ENCODE measurements at places on chromosomes 5 and 9.

DNA sequence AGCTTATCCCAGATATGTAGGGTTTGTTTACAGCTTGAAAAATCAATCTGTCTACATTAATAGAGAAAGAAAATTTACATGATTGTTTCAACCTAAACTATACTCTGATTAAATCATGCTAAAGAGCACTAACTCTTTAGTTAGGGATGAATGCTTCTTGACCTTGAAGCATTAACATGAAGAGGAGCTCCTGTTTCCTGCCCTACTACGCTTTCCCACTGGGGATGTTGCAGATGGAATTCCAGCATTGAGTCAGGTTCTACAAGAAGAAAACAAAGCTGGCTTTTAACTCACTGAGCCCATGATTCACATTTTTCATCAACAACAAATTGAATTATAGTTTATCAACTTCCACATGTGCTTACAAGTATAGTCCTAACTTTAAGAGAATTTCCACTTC lies 471.3 kb downstream of the TMEM232 start:
- DNase-seq, result no peak

DNA sequence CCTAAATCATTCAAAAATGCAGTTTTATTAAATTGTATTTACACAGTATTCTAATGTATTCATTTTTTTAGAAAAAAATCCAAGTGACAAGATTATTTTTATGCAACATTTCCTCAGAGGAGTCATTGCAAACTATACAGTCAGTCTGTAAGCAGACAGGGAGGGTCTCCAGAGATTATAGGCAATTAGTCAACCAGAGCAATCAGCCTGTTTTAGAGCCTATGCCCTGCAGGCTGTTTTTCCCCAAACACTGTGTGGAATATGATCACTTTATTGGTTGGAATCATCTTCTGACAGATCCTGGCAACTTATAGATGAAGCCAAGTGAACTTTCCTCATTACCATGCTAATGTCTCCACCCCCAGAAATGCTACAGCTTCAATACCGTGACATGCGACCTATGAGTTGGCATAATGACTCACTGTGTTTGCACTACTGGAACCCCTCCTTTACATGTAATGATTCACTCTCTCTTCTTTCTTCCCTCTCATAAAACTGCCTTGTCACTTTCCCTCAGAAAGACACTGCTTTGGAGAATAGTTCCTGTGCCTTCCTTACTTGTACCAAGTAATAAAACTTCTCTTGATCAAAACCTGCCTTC lies 577.7 kb upstream of the FTMT start:
- no peak for DNase-seq

- DNase-seq, result no peak
Observed at GRCh38 chr5:147986134-147986757, 77.5 kb upstream of the SPINK5 start.

GRCh38 chr5:36180556-36181350 lies 28.8 kb downstream of the SKP2 start:
- no peak for DNase-seq

- DNase-seq, result no peak
Observed at GRCh38 chr9:16561121-16561520, 309.3 kb downstream of the BNC2 start.

DNA sequence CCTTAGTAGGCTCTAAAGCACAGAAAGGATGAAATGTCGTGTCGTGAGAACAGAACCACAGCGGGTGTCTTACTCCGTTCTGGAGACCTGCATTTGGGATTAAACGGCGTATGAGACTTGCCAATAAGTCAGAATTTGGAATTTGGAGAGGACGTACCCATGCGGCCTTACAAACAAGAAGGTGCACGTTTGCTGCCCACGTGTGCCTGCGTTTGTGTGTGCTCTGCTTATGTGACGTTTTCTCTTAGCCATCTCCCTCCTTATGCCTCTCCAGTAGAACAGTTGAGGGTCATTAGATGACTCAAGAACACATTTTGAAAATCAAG lies 171.6 kb upstream of the OTULINL start:
- DNase-seq, result no peak

GRCh38 chr9:87695523-87695922 lies 30.4 kb upstream of the CTSL start:
- no peak for DNase-seq

GRCh38 chr9:112621018-112621655 lies 96.8 kb downstream of the INIP start:
- no peak for DNase-seq

DNA sequence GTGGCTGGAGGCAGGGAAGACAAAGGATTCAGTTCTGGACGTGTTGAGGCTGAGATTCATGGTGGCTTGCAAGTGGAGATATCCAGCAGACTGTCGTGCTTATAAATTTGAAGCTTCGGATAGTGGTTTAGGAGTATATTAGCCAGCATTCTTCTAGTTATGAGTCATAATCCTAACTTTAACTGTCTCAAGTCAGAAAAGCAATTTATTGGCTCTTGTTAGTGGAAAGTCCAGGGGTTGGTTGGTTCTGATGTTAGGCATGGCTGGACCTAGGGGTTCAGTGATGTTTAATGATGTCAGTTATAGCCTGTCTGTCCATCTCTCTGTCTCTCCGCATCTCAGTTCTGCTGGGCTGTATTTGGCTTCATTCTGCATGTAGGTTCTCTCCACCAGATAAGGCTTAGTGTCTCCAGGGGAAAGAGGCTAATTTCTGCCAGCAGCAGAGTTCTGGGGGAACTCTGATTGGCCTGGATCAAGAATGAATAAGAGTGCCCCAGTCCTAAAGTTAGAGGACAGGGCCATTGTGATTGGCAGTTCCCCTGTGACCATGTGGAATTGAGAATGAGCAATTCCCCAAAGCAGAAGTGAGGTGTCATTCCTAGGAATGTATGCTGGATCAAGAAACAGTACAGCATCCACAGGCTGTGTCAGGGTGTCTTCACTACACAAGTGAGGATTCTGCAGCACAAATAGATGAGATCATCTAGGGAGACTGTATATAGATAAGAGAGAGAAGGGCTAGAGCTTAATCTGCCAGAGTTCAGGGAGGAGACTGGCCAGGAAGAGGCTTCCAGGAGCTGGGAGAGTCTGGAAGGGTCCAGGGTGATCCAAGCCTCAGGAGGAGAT lies 72.9 kb upstream of the SHB start:
- DNase-seq, result no peak

- DNase-seq, result no peak
Observed at GRCh38 chr9:122297512-122297911, 32.8 kb downstream of the MRRF start.

GRCh38 chr5:137206030-137206715 lies 293.0 kb downstream of the SPOCK1 start:
- no peak for DNase-seq

DNA sequence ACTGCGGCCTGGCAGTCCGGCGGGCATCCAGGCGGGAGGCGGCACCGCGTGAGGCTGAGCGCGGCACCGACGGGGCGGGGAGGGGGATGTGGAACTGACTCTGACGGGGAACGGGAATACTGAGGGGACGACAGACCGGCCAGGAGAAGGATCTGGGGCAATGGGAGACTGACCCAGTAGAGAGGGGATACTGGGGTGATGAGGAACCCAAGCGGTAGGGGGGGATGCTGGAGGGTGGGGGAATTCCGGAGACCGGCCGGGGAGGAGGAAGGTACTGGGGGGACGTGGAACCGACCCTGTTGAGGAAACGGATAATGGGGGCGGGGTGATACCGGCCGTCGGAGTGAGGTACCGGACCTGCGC lies 423 bp downstream of the IPPK start:
- no peak for DNase-seq

GRCh38 chr9:112971415-112971814 lies 40.6 kb downstream of the ZNF883 start:
- DNase-seq, result no peak

- no peak for DNase-seq
Observed at GRCh38 chr5:100760688-100761087, 142.4 kb downstream of the ST8SIA4 start.

DNA sequence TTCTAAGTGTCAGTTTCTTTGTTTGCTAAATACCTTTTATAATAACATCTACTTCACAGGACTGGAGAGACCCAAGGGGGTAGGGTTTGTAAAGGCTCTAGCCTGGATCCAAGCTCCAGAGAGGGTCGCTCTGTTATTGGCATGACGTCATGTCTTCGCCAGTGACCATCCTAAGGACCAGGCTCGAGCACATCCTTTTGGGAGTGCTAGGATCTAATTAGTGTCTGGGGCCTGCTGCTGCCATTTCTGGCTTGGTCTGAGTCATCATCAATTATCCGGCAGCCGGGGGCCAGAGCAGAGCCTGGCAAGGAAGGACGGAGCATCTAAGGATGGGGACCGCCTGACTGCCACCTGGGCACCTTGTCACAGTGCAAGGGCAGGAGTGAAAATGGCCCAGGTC lies 153.0 kb downstream of the NSG2 start:
- DNase-seq, result no peak

GRCh38 chr5:1706428-1706827 lies 93.2 kb downstream of the MRPL36 start:
- DNase-seq, result no peak

DNA sequence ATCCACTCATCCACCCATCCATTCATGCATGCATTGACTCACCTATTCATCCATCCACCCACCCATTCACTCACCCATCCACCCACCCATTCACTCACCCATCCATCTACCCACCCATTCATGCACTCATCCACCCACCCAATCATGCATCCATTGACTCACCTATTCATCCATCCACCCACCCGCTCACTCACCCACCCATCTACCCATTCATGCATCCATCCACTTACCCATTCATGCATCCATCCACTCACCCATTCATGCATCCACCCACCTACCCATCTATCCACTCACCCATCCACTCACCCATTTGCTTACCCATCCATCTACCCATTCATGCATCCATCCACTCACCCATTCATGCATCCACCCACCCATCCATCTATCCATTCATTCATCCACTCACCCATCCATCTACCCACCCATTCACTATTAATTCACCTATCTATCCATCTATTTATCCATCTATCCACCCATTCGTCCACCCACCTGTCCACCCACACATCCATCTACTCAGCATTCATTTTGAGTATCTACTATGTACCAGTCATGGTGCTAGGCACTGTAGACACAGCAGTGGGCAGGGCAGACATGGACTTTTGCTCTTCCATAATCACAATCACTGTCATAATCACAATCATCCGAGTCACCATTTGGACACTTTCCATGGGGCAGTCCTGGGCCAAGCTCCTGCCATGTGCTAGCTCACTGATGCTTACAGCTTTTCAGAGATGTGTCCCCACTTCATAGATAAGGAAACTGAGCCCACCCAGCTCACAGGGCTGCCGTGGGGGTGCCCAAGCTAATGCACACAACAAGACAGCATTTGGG lies 34.4 kb downstream of the HMCN2 start:
- no peak for DNase-seq

DNA sequence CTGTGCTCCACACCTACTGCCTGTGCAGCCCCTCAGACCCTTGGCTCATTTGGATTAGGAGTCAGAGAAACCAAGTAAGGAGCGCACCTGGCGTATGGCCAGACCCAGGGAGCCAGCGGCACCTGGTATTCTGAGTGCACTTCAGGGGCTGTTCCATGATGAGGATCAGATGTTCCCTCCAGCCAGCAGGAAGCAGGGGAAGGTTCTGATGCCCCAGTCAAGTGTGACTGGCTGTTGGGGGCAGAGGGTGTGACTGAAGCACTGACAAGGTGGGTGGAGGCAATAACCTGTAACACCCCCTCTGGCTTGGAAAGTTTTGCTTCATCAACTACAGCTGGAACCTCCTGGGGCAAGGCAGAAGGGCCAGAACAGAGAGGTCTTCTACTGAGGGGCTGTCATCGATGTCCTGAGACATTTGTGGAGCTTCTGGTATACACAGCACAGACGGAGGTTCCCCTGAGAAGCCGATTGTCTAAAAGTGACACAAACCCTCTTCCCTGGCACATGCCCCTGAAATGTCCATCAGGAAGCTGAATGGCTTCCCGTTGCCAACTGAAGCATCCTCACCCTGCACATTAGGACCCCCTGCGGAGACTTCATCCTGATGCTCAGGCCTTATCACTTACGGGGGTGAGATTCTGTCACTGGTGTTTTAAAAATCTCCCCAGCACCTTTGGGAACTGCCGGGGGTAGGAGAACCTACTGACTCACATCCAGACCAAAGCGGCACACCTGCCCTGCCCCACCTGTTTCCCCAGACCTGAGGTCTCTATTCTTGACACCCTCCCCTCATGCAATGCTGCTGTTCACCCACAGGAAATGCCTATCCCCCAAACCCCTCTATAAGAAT lies 21.1 kb downstream of the TRAF1 start:
- no peak for DNase-seq

GRCh38 chr9:34546834-34547827 lies 24.3 kb upstream of the ENHO start:
- no peak for DNase-seq

DNA sequence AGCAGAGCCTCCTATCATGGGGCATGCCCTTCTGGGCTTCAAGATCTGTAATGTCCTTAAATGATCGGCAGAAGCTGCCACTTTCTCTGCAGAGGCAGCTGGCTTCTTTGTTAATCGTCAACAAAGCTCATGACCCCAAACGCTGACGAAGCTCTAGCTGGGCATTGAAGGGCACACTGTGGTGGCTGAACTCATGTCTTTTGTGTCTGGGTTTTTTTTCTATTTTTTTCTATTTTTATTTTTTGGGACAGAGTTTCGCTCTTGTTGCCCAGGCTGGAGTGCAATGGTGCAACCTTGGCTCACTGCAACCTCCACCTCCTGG lies 65.2 kb upstream of the ASS1 start:
- no peak for DNase-seq

DNA sequence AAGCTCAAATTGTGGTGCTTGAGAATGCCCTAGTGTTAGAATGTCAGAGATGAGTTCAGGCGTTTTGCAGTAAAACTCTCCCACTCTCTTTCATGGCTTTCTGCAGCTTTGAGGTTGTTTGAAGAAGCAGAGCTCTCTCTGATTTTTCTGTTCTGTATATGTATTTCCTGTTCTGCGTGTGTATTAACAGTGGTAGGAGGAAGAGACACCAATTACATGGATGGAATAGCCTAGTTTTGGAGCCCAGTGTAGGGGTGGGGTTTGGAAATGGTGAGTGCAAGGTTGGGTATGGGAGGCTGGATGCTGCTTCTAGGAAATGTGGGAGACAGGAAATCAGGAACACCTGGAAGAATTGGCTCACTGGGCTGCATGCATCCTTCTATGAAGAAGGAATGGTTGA lies 12.4 kb downstream of the LARP1 start:
- DNase-seq, result no peak

DNA sequence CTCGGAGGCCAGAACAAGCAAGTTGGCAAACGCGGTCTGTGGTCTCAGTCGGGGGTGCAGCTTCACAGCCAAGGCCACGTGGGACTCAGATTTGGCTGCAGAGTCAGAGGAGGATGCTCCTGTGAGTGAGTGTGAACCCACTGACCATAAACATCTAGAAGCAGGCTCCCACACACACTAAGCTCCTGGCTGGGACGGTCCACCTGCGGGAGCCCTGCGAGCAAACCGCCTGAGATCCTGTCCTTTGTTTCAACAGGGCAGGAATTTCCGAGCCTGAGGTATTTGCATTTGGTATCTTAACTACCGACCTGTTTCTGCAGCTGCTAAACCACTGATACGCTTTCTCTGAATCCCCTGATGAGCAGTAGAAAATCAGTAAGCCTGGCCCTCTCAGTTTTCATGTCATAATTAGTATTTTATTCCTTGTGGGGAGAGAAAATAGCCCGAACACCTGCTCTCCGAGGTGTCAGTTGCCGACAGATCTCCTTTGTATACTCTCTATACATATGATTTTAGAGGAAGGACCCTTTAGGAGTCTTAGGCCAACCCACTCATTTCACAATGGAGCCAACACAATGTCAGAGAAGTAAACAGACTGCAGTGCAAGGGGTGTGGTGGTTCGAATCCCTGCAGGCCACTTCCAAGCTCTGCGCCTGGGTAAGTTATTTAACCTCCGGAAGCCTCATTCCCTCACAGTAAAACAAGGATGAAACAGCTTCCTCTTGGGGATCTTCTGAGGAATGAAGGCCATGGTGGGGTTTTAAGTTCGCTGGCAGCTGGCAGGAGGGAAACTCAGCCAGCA lies 40.9 kb upstream of the PWWP2A start:
- no peak for DNase-seq

Measured in vagina (tissue), 2 donors.